ENCODE measurements at places on chromosomes 6 and 20.

- DNase-seq, result no peak
Measured at GRCh38 chr20:39503902-39504709, 542.0 kb downstream of the DHX35 start.

GRCh38 chr6:73180076-73180738 lies 45.1 kb downstream of the KHDC1L start:
- peak; percentile 8 for DNase-seq

- DNase-seq, result no peak
Measured at GRCh38 chr20:38449046-38449445, 13.9 kb upstream of the SNHG17 start.

DNA sequence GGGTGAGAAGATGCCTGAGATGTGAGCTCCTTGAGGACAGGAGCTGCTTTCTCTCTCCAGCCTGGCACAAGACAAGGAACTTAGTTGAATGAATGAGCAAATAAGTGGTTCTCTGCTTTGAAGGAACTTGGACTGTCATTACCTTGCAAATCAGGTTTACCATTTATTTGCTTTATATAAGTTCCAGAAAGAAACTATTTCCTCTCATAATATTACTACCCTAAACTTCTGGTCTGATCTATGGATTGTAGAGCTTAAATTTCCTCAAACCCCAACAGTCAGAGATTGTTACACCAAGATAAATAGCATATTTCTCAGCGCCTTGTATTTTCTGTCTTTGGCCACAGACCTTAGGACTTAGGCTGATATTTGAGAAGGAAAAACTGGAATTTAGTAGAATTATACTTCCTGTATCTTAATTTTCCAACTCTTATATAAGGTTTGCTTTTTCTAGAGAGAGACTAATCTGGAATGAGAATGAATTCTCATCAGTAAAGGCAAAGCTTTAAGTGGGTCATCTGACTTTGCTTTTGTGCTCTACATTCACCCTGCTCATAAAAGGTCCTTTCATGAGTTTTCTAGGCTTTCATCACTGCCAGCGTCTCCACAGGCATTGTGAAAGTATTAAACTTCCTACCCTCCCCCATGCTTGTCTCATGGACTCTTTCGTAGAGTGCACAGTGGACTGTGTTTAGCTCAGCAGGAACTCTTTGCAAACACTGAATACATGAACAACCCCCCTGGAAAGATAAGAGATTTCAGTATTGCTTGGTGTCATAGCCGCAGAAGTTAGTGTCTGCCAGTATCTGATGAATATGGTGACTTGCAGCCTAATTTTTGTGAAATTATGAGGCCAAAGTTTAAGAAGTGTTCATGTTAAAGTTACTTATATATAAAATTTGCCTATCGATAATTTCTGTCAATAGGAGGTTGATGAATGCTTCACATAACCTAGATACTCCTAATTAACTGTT lies 74.0 kb downstream of the PTPRA start:
- peak; percentile 64 for DNase-seq

- no peak for DNase-seq
Measured at GRCh38 chr6:83707829-83708545, 914 bp downstream of the SNAP91 start.

- DNase-seq, result no peak
Measured at GRCh38 chr6:90241229-90241880, 55.3 kb downstream of the BACH2 start.

- DNase-seq, result no peak
Measured at GRCh38 chr6:7896465-7896987, 14.1 kb downstream of the TXNDC5 start.

- DNase-seq, result no peak
Measured at GRCh38 chr6:119020597-119021561, 57.6 kb downstream of the FAM184A start.

GRCh38 chr20:43961541-43962471 lies 47.2 kb downstream of the TOX2 start:
- DNase-seq, result no peak

DNA sequence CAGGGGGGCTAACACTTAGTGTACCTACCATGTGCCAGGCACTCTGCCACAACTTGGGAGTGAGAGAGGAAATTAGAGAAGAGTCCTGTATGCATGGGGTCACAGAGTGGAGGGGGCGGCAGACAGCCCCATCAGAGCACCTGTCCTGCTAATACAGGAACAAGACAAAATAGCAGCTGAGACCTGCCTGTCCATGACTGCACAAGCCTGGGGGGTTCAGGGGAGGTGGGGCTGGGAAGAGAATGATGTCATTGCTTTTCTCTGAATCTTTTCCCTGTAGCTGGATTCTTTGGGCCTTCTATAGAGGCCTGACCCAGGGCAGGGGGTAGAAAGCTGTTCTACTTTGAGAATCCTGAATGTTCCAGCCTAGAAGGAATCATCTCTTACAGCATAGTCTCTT lies 37.4 kb downstream of the FOXP4 start:
- DNase-seq, result no peak

GRCh38 chr6:17505767-17506280 lies 94.3 kb upstream of the FAM8A1 start:
- no peak for DNase-seq

DNA sequence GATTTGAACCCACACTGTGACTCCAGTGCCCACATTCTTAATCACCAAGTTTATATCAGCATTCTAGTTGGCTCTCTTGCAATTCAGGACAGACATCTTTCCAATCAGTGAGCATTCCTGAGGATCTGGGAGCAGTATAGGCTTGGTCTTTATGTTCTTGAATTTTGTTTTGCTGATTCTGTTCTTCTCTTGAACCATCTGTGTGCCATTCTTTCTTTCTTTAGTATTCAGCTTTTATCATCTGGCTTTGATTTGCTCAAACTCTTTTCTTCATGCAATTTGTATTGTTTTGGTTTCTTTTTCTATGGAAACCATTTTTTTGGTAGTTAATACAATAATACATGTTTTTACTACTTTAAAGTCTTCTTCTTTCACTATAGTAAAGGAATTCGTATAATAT lies 162.4 kb downstream of the CD109 start:
- no peak for DNase-seq

GRCh38 chr6:37407948-37408347 lies 25.1 kb upstream of the CMTR1 start:
- no peak for DNase-seq

GRCh38 chr6:23350752-23351453 lies 775.1 kb upstream of the NRSN1 start:
- DNase-seq, result no peak

DNA sequence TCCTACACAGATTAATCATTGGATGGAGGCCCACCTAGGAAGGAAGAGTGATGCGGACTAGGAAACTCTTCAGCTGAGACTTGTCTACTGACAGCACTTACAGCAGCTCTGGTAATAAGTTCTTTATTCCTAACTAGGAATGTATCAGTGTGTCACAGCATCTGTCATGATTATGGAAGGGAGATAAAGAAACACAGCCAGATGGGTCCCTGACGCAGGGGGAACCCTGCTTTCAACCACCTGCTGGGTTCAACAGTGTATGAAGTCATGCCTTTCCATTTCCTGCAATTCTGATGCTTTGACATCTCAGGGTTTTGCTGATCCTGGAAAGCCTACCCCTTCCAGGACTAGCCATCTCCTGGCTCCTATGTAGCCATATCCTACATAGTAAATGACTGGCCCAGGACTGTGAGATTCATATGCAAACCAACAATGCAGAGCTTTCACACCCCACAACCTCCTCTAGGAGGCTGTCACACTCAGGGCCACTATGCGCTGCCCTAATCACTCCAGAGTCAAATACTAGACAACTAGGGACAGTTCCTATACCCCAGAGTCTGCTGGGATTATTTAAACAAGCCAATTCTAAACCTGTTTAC lies 29.0 kb upstream of the MANEA start:
- no peak for DNase-seq

- DNase-seq, result peak; percentile 19
Measured at GRCh38 chr6:75213732-75214131, 7.9 kb upstream of the COL12A1 start.

GRCh38 chr6:107794771-107795170 lies 29.3 kb downstream of the SCML4 start:
- no peak for DNase-seq

DNA sequence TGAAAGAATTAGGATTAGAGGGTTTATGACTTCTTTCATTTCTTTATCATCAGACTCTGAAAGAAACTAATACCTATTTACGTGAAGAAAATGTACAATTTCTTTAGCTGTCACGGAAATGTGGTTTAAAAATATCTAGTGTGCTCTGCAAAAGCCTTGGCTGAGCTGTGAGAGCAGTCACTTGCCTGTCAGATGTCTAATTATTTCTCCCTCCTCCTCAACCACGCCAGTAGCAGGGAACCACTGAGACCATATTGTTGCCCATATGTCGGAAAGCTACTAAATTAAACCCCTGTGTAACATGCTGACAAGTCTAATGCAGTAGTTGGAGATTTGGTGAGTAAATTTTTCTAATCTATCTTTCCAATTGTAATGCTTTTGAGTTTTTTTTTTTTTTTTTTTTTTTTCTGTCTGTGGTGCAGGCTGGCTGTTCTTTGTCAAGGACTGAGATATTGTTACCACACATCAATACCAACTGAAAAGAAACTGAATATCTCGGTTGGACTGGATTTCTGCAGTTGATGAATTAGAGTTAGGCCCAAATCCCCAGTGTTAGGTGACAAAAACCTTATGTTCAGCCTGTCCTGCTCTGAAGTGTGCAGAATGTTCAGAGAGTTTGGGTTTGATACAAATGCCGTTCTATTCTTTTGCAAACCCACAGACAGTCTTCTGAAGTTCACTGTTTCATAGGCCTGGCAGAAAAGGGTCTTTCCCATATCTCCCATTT lies 302.9 kb upstream of the SYNCRIP start:
- DNase-seq, result no peak

DNA sequence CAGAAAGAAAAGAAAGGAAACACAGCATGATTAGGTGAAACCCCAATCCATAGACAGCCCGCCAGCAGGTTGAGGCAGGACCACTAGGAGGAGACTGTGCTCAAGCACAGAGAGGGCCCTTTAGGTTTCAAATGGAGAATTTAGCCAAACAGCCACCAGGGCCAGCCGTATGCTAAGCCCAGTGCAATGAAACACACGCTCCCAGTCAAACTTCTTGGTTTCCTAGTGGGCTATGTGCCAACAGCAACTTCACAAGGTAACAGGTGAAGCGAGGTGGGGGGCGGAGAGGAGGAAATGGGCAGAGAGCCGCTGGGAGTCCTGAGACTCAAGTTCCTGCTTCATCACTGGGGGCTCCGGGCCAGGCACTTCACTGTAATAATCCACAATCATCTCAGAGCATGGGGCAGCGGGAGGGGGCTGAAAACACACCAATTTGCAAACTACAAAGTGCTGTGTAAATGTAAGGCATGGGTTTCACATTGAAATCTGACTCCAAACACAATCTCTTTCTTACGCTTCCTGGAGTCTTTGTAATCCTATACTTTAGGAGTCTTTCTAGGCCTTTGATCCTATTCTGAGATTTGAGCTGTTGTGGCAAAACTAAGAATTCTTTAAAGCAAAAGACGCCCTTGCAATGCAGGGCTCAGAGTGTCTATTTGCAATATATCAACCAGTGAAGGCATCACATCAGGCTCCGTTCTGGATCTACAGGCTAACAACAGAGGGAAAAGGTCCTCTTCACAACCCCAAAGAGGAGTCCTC lies 117.3 kb downstream of the OPRM1 start:
- peak; percentile 64 for DNase-seq

DNA sequence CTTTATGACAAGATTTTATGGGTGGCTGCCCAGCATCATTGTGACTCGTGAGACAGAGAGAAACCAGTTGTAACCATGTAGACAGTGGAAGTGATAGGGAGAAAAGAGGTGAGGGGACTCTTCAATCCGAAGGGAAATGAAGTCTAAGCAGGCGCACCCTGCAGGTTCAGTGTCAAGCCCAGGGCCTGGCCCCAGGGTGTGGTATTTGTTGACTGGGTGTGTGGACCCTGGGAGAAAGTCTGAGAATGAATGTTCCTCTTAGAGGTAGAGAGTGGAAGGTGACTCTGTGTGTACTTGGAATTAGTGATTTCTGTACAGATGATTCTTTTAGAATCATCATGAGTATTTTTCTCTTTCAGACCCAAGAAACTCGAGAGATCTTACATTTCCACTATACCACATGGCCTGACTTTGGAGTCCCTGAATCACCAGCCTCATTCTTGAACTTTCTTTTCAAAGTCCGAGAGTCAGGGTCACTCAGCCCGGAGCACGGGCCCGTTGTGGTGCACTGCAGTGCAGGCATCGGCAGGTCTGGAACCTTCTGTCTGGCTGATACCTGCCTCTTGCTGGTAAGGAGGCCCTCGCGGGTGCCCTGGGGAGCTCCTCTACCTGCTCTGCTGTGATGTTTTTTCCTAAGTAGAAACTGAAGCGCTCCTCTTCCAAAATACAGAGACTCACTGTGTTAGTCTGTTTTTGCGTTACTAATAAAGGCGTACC lies 68.0 kb downstream of the PTPN1 start:
- no peak for DNase-seq

DNA sequence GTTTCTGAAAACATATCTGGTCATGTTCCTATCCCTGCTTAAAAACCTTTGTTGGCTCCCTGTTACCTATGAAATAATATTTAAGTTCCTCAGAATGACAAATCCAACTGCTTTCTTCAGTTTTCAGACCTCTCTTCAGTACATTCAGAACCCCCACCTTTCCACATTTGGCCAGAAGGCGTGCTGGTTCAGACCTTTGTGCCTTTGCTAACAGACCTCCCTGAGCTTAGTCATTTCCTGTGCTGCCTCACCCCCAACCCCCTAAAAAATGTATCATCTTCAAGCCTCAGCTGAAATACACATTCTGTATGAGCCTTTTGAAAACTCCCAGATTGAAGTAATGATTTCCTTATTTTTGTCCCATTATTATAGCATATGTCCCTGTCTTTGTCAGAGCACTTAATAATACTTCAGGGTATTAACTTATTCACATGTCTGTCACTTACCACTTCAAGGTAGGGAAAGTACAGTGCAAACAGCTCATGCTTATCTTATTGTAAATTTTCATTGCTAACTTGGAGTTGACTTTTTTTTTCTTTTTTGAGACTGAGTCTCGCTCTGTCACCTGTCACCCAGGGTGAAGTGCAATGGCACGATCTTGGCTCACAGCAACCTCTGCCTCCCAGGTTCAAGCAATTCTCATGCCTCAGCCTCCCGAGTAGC lies 19.7 kb downstream of the FAM217A start:
- peak; percentile 93 for DNase-seq

DNA sequence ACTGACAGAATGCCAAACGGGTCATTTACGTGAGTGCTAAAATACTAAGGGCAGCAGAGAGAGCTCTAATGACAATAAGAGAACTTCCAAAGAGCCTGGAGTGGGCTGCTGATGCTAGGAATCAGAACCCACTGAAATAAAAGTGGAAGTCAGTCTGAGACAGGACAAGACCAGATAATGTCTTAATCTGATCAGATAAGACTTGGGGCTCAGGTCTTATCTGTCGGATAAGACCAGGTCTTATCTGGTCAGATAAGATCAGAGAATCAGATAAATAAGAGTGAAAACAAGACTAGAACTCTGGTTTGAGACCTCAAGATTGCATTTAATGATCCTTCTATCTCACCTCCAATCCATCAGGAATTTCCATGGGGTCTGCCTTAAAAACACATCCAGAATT lies 18.6 kb downstream of the LRP11 start:
- DNase-seq, result no peak

DNA sequence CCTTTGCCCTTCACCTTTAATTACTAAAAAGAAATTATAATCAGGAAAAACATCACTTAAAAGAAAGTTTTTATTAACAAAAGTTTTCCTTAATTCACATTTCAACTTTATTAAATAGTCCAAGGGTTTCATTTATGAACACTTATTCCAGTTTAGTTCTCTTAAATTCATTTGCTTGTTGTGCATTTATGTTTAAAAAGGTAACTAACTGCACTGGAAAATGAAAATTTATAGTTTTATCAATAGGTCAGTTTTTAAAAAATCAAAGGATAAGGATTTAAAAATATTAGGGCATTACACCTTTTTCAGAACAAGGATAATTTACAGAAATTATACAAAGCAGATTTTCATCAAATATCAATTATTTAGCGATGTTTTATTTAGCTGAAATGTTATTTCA lies 958 bp upstream of the ATP5F1E start:
- no peak for DNase-seq

Measured in common myeloid progenitor, CD34-positive (primary cell).